Hematopoietic multipotent progenitor cell treated with erythropoietin and hydrocortisone succinate and interleukin-3 and kit ligand, for 15 days (in vitro differentiated cells): ENCODE measurements at places on chromosomes 5 and 9.
A peak's percentile ranks its signal among the peaks of the same experiment; 100 is the strongest.

DNA sequence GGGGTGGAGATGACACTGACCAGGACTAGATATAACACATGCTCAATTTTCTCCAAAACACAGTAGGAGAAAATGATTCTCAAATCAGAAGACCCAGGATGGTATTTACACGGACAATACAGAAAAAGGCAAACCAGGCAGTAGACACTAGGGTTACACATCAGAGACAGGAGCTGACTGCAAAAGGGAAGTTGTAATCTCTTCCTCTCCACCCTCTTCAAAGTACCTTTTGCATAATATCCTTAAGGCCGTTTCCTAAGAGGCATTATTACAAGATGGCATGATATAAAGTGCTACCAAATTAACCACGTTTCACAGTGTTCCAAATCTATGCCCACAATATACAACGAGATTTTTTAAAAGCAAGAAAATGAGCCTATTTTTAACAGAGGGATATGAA, 39.2 kb downstream of the YIPF5 start:
- DNase-seq: no peak

GRCh38 chr5:160278343-160278742, 34.0 kb downstream of the CCNJL start:
- no peak for DNase-seq

DNA sequence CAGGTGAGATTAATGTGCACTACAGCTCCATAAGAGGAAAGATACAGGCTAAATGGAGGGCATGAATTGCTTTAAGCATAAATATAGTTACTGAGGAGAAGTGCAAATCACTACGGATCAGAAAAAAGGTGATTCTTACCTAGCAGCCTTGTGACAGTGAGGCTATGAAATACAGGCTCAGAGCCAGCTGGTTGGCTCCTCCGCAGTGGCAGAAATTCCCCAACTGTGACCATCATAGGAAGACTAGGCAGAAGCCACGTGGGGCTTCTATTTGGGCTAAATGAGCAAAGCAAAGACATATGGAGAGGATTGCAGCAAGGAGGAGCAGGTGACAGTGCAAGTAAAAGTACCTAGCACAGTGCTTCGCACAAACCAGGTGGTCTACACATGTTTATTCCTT, 40.5 kb downstream of the CDO1 start:
- DNase-seq: no peak

- no peak for DNase-seq
These were observed 78.6 kb downstream of the GRIA1 start for GRCh38 chr5:153569036-153569435.

- no peak for DNase-seq
These were observed 8.4 kb upstream of the PSD2 start for GRCh38 chr5:139787257-139787567.

GRCh38 chr5:170293273-170293672, 4.3 kb downstream of the LCP2 start:
- DNase-seq: no peak

DNA sequence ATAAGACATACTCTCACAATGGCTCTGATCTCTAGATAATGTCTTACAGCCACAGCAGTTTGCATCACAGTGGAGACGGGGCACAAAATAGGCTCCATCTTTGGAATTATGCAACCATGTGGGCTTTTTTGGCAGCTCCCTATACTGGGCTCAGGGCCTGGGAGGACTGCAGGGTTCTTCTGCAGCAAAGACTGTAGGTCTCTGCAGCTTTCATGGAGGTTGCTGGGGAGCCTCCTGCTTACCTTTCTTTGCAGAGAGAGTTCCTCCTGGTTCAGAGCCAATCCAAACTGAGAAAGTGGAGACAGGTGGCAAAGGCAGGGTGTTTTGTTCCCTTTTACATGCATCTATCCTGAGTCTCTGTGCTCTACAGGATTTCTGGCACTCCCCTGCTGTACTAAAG, 558.0 kb downstream of the TLR4 start:
- DNase-seq: no peak

DNA sequence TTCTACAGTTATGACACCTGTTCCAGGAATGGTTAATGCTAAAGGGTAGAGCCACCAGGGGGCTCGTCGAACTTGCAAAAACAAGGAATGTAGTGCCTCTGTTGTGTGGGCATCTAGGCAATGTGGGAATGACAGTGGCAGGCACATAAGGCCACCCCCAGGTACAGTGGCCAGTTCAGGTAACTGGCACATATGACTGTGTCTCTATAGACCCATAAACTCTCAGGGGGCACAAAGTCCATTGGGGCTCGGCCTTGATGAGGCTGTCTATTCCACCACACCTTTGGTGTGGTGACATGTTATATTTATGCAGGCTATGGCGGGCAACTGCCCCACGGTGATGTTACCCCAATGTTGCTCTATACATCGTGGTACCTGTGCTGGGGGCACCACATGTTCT, 59.6 kb upstream of the FAM120A start:
- no peak for DNase-seq

DNA sequence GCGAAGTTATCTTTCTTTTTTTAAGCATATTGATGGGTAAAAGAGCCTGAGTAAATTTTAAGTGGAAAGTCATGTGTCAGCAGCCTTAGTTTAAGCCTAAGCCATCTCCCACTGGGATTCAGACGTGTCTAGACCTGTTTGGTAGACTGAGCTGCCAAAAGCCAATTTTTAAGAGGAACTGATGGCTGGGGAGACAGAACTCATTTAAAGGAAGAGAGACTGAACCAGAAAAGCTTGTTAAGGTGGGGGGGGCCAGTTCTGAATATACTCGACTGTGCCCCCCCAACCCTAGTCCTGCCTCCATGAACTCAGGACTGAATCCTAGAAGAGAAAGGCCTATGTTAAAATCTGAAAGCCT, 58.3 kb upstream of the PLPP1 start:
- DNase-seq: no peak

DNA sequence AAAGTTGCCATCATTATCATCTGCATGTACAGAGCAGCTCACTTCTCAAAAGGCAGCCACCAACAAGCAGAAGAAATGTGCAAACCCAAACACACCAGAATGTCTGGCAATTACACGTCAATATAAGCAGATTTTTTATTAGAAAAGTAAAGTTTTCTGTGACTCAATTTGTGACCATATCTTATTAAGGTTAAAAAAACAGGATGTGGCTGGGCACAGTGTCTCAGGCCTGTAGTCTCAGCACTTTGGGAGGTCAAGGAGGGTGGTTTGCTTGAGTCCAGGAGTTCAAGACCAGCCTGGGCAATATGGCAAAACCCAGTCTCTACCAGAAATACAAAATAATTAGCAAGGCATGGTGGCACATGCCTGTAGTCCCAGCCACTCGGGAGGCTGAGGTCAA, 176.7 kb downstream of the FANCC start:
- no peak for DNase-seq

DNA sequence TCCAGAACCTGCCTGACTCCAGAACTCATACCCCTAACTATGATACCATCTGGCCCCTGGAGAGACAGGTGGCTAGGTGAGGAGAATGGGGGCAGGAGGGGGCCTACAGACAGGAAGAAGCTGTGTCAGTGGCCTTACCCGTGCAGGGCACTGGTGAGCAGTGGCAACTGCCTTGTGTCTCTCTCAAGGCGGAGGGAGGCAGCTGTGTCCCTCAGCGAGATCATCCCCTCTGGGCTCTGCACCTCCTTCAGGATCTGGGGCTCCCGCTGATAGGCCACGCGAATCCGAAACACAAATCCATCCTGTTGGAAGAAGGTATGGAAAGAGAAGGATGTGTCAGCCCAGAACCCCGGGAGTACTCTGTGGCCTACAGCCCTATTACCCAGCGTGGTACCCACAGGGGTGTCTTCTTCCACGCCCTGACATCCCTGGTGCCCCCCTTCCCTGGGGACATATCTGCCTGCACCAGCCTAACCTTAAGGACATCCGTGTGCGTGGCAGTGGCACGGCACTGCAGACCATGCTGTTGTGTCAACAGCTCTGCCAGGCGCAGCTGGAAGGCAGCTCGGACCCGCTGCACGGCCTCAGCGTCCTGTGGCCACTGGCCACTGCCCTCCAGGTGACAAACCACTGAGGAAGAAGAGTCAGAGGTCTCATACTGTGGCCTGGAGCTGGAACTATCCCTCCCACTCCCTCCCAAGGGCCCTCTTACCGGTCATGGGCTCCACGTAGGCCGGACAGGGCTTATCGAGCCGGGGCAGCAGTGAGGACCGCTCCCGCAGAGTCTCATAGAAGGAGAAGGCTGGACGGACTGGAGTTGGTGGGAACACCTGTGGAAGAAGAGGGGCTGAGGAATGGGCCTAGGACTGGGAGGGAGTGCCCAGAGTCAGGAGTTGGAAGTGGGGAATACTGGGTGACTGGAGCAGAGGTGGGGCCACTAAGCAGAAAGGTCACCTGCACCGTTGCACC, 7.8 kb downstream of the NOL6 start:
- DNase-seq: no peak

- DNase-seq: no peak
These were observed 170.9 kb upstream of the CHD1 start for GRCh38 chr5:99099691-99100090.

GRCh38 chr5:9034649-9035048, 511.2 kb downstream of the SEMA5A start:
- no peak for DNase-seq

DNA sequence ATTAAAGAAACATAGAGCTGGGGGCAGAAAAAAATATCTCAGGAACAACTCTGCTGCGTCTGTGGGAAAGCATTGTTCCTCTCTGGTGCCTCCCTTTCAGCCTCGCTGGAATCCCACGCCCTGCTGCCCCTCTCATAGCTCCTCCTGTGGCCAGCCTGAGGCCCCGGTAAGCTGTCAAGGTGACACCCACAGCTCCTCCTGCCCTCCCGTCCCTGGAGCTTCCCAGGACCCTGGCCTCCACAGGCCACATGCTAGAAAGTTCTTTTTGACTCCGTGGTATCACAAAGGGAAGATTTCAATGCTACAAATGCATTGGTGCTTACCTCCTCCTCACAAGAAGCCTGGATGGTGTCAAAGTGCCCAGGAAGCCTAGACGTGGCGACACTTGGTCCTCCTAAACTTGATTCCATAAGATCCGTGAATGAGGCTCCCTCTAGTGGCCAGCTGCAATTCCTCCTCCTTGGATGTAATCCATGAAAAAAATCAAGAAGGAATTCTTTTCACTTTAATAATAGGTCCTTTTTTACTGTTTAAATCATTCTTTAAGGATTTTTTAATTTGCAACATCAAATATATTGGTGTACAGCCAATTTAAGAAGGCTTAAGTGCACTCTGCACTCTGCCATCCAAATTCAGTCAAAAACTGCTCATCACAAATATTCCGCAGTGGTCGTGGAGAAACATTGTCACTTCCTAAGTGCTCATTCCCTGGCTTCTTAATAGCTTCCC, 104.9 kb downstream of the CFAP90 start:
- peak; percentile 39 for DNase-seq
